Sigmoid colon (tissue), 7 donors: ENCODE measurements at places on chromosomes 7 and 10. TPM values are rescaled to one million over a fixed set of nuclear protein-coding genes. Genes with fewer than 3 reads are reported as not detected.

FFAR4 gene
- total RNA-seq, result 0.99 TPM

PAX2 gene
- total RNA-seq, result not detected

GRK5 gene
- total RNA-seq, result 24.3 TPM

TBXAS1 gene
- 20.6 TPM for total RNA-seq

GRCh38 chr10:129520440-129521080 is 53.5 kb downstream of the MGMT start:
- no peak for DNase-seq

DNA sequence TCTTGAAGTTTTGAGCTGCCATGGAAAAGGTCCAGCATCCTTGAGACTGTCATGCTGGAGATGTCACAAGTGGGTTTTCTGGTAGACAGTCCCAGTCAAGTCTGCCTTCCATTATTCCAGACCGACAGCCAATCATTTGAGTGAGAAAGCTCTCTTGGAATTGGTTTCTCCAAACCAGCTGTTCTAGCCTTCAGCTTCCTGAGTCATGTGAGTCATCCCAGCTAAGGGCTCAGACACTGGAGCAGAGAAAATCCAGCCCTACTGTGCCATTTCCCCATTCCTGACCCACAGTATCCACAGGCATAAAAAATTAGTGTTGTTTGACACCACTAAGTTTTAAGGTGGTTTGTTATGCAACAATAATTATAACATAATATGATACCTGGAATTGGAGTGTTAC is 219.0 kb downstream of the ADRA2A start:
- DNase-seq, result no peak

GRCh38 chr7:17365775-17366174 is 67.3 kb downstream of the AHR start:
- DNase-seq, result no peak

- DNase-seq, result no peak
Measured at GRCh38 chr10:31936933-31937332, 8.3 kb upstream of the ARHGAP12 start.

- DNase-seq, result no peak
Measured at GRCh38 chr7:116734710-116735109, 62.7 kb downstream of the MET start.

GRCh38 chr7:64314566-64314965 is 805 bp downstream of the ZNF736 start:
- no peak for DNase-seq

DNA sequence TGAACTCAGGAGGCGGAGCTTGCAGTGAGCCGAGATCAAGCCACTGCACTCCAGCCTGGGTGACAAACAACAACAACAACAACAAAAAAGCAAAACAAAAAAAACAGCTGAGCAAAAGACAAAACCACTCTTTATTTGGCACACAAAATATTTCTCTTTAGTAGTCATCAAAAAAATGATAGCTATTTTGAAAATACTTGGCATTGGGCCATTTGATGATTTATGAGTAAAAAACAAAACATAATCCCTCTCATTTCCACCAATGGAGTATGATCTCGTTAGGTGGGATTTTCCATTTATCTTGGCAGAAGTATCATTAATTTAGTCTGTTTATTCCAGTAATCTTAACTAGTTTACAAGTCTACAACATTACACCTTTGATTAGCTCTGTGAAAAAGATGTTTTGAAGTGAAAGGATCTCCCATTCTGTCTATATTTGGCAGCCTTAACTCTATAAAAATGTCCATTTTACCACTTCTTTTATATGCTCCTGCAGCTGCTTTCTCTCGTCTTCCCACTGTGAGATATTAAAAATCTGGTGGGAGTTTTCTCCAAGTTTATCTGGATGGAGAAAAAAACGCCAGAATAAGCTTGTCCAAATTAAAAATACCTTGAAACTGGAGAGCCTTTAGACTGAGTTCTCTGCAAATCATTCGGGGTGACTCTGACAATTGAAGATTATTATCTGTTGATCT is 58.8 kb upstream of the AGMO start:
- no peak for DNase-seq

GRCh38 chr7:75962607-75963380 is 31.6 kb downstream of the TMEM120A start:
- no peak for DNase-seq

- DNase-seq, result no peak
Measured at GRCh38 chr7:105345003-105345402, 43.7 kb downstream of the SRPK2 start.

GRCh38 chr7:110407242-110407641 is 683.7 kb upstream of the LRRN3 start:
- DNase-seq, result no peak

DNA sequence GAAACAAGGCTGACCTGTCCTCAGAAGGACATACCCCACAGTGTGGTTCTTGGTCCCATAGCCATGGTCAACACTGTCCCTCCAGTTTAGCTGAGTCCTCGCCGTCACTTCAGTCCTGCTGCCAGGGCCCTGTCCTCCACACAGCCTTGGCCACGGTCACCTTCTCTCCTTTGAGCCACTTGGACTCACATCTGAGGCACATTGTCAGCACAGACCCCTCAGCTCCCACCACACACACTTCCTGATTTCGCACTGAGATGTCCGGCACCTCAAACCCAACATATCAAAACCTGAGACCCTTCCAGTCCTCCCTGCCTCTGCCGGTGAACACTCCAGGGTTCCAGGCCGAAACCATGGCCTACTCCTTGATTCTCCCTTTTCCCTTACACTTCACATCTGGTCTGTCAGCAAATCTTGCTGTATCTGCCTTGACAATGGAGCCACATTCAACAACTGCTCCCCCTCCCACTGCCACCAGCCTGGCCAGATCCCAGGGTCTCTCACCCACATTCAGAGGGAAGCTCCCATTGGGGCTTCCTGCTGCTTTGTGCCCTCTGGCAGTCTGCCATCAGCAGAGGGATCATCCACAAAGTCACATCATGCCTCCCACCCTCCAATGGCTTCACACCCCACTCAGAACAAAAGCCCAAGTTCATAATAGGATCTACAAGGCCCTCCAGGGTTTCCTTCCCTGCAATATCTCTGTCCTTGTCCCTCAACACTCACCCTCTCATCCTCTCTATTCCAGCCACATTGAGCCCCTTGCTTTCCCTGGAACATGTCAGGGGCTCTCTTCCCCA is 219.6 kb upstream of the SHH start:
- DNase-seq, result no peak
